IPS DF 19.7 (cell line): ENCODE measurements at places on chromosomes 5 and 9.

GRCh38 chr5:142386137-142387023 lies 61.6 kb upstream of the SPRY4 start:
- no peak for DNase-seq

DNA sequence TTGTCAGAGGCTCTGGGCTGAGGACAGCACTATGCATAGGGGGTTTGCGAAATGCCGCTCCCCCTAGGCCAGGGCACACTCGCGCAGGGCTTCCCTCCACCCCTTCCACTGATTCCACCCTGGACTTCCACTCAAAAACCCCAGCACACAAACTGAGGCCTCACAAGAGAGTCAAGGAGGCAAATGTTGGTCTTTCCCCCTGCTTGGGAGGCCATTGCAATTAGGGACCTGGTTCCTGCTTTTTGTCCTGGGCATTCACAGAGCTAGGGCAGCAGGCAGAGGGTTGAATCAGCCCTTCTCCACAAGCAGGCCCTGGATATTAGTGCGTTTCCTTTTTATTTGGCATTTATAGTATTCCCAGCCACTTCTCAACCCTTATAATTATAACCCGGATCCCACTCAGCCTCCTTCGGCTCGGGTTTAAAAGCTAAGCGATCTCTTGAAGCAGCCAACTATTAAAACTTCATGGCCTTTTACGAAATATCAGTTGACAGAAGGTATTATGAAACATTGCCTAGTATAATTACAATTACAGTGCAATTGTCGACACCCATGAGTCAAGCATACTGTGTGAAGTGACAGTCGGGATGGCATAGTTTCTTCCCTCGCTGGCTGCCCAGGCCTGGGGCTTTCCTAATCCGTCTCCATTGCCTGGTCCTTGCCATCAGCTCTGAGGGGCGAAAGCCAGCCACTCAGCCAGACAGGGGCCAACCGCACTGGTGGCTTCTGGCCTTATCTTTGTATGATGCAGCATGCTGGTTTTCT lies 285.5 kb upstream of the MAP3K1 start:
- no peak for DNase-seq

- DNase-seq = no peak
Measured at GRCh38 chr5:135565725-135566421, 12.9 kb downstream of the CXCL14 start.

DNA sequence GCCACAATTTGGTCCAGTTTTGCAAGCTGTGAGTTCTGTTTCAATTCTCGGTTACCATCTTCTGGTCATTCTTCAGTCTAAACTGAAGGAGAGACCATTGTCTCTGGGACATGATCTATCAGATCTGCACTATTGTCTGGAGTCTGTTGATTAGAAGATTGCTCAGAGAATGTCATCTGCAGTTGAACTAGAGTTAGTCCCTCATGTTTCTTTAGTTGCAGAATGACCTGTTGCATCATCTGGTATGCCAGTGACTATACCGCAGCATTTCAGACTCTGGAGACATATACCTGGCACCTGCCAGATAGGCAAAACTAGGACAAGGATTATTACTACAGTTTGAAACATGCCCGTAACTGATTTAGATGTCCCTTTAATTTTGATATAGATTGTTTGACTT lies 194.8 kb downstream of the LRRC70 start:
- no peak for DNase-seq

GRCh38 chr5:8239198-8239597 lies 370.2 kb downstream of the MTRR start:
- no peak for DNase-seq

DNA sequence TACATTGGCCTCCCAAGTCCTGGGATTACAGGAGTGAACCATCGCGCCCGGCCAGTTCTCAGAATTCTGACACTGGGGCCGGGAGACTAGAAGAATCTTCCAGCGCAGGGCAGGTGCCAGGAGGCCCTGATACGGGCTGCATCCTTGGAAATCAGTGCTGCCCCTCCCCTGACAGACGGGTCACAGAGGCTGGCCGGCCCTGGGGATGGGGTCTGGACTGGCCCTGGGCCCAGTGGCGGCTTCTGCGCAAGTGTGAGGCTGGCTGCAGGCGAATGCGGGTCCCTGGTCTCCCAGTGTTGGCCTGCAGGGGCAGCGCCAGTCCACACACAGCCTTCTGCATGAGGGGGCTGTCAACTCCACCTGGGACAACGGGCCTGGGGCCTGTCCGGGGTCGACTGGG lies 831 bp upstream of the TBC1D9B start:
- DNase-seq = peak; percentile 42

DNA sequence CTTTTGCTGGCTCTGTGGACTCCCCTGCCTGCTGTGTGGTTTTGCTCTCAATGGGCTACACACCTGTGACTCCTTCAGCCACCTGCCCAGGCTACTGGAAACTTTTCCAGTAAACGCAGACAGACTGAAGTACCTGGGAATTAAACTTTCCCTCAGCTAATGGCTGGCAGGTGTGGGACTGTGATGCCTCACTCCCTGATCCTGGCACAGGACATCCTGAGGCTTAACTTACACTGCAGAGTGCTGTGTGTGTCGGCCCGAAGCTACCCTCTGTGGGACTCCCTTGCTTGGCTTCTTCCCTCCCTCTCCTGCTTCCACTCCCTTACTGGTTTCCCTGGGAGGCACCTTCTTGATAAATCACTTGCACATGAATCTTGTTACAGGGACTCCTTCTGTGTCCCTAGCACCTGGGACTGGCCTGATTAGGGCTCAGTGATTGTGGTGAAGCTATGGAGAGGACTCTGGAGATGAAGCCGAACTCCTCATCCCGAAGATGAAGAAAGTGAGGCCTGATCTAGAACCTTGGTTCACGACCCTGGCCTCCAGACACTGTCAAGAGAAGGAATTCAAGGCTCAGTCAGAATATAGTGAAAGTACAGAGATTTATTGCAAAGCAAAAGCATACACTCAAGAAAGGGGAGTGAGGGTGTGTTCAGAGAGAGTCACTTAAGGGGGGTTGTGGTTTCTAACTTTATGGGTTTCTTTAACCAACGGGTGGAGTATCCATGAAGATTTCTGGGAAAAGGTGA lies 113.4 kb upstream of the ALDH1B1 start:
- no peak for DNase-seq

GRCh38 chr9:31030741-31031202 lies 1353.7 kb upstream of the ACO1 start:
- DNase-seq = peak; percentile 64

DNA sequence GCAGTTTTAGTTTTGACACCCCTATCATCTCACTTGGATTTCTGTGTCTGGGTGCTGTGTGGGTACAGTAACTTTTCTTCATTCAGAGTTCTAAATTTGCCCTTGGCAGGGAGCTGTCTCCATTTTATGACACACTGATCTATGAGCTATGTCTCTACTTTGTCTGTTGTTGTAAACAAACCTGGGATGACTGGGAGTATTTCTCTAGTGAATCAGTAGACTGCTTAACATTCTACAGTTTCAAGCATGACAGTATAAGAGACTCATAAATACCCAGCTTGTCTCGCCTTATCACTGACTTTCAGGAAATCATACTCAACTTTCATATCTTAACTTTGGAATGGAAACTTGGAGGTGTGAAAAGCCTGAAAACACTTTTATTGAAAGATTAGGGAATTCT lies 212.1 kb upstream of the NUDT12 start:
- DNase-seq = no peak

DNA sequence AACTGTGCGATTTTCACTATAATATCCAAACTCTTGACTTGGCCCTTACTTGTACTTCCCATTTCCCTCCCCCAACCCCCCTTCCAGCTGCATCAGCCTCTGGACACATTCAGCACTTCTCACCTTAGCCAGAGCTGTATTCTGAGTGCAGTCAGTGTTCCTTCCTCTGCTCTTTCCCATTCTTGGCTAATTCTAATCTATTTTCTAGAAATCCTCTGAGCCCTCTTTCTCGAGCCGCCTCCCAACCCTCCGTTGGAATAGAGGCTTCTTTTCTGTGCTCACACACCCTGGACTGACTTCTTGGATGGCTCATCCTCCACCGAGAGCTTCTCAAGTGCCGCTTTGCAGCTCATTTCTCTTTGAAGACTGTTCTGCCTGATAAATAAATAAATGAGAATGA lies 188.8 kb downstream of the NTRK2 start:
- DNase-seq = no peak

DNA sequence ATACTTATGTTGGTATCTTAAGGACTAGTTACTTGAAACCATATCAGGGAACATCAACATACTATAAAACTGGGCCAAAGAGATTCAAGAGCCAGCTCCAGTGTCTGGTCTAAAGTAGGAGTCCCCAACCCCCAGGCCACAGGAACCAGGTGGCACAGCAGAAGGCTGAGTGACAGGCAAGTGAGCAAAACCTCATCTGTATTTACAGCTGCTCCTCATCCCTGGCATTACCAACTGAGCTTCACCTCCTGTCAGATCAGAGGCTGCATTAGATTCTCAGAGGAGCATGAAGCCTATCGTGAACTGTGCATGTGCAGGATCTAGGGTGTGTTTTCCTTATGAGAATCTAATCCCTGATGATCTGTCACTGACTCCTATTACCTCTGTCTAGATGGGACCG lies 581.6 kb upstream of the CDH9 start:
- DNase-seq = no peak

- DNase-seq = no peak
Measured at GRCh38 chr5:153794327-153794726, 244.4 kb downstream of the FAM114A2 start.

DNA sequence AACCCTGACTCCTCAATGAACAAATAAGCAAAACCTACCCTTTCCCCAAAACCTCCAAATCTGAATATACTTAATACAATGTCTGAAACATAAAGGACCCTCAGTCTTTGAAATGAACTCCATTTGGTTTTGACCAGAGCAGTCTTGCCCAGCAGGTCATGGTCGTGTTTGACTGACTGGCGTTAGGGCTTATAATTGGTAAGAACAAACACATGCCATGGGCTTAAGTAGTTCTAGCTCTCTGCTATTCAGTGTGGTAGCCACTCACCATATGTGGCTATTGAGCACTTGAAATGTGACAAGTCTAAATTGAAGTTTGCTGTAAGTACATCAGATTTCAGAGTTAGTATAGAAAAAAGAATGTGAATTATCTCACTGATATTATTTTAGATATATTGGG lies 42.1 kb downstream of the LRRTM2 start:
- DNase-seq = no peak

DNA sequence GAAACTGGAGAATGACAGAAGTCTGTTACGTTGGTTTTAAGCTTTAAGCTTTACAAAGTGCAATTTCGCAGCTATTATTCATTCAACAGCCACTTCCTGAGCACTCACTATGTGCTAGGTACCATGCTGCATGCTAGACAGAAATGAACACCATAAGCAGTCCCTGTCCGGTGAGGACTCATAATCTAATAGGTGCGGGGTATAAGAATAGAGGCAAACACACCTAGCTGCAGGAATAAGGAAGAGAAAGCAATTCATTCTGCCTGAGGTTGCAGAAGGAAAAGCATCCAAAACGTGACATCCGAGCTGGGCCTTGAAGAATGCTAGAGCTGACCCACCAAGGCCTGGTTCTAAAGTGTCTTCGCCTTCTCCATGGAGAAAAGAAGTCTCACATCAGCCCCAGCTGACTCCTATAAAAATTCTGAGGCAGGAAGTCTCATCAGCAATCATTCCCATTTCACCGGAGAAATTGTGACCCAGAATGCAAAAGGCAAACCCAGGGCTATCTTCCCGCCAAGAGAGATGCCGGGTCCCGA lies 542 bp downstream of the FKBP15 start:
- DNase-seq = no peak

DNA sequence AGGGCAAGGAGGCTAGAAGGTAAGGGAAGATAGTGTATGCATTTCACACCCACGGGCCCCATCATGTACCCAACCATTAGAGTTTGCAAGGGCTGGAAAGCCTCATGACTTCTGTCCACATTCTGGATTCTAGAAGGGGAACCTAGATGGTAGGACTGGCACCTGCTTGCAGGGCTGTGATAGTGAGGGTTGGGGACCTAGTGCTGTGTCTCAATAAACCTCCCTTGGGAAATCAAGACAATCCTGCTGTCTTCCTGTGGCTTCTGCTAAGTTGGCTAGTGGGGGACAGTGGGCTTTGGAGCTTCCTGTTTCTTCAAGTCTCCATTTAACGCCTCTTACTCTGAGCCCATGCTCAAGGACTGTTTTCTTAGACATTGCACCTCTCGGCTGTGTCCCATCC lies 43.6 kb upstream of the SYNPO start:
- no peak for DNase-seq

DNA sequence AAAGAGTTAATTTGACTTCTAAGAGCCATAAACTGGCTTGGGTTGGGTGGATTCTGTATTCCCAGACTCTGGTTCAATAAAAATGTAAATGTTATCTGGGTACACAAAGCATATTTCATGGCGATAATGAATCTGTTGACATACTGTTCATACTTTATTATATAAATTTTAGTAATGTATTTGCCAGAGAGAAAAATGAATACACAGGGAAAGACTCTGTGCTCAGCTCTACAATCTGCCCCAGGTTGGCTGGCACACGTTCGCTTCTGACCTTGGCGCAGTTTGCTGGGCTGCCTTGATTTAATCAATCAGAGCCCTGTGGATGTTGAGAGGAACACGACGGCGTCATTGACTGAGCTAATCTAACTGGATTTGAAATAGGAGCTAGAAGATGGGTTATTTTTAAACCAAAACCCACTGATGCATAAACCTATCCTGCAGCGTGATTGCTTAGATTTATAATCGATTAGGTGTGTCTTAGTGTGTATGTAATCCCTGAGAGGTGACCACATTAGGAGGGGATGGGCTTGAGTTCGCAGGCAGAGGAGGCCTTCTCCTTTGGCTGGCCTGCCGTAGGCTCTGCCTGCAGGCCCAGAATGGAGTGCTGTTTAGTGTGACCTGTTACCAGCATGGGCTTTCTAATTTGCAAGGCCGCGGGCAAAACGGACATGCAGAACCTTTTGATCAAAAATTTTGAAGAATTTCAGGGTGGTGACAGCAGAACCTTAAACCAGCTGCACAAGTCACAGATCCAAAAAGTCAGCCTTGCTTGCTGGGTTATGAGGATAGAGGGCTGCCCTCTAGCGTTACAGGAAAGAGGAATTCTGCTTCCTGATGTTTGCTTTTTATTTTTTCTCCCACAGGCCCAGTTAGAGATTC lies 3.9 kb upstream of the ADCY2 start:
- DNase-seq = peak; percentile 63

DNA sequence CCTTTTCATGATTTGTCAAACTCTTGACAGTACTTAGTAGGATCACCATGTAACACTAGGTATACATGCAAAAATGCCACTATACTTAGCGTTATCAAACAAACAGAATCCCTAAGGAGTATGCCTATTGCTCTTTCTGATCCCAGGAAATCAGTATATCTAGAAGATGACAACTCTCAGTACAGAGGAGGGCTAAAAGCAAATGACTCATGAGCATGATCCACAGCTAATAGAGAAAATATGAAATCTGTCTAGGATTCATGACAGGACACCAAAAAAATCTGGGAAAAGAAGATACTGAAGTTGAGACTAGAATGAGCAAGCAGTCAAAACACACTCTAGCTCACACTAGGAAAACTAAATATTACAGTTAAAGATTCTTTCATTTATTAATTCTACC lies 89.2 kb downstream of the RAPGEF6 start:
- DNase-seq = no peak

DNA sequence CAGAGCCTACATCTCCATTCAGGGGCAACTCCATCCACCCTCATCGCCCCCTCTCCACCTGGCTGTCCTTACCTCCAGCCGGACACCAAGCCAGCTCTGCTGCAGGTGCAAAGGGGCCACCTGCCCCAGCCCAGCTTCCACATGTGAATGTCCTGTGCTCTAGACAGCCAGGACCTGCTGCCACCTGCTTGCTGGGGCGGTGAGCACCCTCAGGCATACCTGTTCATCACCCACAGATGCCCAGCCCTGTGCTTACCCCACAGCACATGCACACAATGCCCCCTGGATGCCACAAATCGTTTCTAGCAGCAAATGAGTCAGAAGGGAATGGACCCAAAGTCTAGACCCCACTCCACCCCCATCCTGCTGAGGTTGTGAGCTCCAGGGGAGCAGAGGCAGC lies 13.3 kb upstream of the NKD2 start:
- DNase-seq = no peak
